Stimulated activated CD8-positive, alpha-beta memory T cell treated with anti-CD3 and anti-CD28 coated beads, Interleukin-15, amount 100 ng/mL, for 48 hours (primary cell): ENCODE measurements at places on chromosomes 7 and 10.

GRCh38 chr7:16026253-16027020, 340.0 kb upstream of the MEOX2 start:
- no peak for DNase-seq

- no peak for DNase-seq
Observed at GRCh38 chr10:76311752-76312636, 880.6 kb downstream of the LRMDA start.

DNA sequence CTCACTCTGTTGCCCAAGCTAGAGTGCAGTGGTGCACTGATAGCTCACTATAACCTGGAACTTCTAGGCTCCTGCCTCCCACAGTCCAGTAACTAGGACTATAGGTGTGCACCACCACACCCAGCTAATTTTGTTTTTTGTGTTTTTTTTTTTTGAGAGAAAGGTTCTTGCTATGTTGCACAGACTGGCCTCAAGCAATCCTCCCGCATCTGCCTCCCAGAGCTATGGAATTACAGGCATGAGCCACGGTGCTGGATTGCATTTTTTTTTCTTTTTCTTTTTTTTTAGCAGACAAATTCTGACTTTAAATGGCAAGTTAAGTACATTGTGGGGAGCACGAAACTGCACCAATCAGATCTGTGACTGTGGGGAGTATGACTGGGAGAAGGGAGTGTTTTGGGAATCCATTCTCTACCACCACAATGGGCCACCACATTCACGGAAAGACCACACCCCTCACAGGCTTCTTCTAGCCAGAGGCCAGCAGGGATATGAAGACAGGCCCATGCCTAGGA, 58.1 kb upstream of the MSMB start:
- no peak for DNase-seq

DNA sequence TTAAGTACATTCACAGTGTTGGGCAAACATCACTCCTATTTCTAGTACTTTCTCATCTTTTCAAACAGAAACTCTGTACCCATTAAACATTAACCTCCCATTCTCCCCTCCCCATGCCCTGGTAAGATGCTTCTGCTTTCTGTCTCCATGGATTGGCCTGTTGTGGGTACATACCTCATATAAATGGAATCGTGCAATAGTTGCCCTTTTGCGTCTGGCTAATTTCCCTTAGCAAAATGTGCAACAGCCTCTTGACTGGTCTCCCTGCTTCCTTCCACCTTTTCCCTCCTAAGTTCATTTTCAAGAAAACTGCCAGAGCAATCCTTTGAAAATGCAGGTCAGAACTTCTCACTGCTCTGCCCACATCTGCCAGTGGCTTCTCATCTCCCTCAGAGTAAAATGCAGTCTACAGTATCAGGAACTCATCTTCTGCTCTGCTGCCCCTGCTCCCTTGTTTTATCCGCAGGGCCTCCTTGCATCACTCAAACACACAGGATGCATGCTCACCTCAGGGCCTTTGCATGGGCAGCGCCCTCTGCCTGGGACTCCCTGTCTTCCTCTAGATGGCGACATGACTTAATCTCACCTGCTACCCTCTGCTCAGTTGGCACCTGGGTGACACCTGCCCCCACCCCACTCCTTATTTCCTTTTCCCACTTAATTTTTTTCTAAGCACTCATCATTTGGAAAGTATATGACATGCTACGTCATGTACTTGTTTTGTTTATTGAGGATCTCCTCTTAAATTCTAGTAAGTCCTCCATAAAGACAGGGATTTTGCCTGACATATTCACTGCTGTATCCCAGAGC, 44.3 kb upstream of the ECHDC3 start:
- DNase-seq: no peak

DNA sequence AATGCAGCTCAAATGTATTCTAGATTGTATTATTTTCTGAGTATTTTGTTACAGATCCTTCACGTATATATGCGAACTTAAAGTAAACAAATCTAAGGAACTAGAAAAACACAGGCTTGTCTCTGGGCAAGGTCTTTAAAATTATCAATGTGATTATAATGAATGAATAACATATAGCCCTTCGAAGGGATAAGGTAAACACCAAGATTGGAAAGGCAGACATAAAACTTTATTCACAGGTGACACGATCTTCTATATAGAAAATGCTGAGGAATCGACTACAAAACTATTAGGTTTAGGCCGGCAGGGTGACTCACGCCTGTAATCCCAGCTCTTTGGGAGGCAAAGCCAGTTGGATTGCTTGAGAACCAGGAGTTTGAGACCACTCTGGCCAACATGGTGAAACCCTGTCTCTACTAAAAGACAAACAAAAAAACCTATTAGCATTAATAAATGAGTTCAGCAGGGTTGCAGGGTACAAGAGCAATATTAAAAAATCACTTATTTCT, 80.4 kb downstream of the CNNM2 start:
- no peak for DNase-seq

GRCh38 chr10:990808-991207, 2.6 kb downstream of the GTPBP4 start:
- DNase-seq: no peak

DNA sequence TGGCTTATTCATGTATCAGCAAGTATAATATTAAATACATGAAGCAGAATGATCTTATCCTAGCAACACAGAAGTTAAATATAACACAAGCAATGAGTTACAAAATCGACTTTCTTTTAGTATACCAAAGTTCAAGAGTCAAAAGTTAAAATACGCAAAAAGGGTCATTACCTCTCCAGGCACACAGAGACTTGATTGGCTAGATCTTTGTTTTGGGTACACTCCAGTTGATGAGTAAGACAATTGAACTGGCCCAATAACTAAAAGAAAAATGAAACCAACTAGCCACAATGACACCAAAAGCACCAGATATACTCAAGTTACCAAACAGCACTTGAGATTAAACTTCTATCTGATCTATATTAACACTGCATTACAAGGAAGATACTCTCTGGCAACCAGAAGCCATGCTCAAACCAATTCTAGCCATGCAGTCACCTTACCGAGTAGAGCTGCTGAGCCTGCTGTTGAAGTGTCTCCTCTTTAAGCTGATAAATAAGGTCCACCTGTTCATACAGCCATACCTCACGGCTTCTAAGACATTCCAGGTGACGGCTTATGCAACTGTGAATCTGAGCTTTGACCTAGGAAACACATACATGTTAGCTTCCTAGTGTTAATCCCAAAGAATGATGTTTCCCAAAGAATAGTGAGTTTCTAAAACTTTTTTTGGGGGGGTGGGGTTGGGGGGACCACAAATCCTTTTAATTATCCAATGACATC, 15.6 kb downstream of the NCOA4 start:
- DNase-seq: no peak
